Breast epithelium (tissue), 4 donors: ENCODE measurements at places on chromosomes 3 and 15.

- DNase-seq = no peak
Measured at GRCh38 chr3:171813897-171814460, 3.7 kb upstream of the PLD1 start.

DNA sequence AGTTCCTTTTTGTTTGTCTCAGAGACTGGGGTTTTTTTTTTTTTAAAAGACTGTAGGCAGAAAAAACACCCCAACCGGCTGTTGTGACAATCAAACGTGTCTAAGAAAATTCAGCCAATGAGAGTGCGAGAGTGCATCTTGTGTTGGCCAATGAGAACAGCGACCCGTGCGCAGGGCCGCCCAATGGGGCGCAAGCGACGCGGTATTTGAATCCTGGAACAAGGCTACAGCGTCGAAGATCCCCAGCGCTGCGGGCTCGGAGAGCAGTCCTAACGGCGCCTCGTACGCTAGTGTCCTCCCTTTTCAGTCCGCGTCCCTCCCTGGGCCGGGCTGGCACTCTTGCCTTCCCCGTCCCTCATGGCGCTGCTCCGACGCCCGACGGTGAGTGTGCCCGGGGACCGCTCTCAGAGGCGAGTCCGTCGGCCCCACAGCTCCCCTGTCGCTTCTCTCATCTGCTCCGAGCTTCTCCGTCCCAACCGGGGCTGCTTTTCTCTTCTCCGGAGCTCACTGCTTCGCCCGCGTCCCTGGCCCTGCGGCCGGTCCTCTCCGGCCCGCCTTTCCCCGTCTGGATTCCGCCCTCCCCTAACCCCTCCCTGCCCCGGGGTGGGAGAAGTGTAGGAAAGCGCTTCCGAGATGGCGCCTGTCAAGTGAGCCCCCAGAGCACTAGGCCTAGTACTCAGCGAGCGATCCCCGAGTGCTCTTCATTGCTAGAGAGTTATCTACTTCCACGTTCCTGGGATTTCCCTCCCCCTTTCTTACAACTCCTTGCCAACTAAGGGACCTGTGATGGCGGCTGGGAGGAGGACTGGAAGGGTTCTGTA lies at the start of gene CCNB2:
Gene CCNB2 (plus strand): TSS at position 235 of the 821 bp plus-strand sequence. CDS start 123 bp downstream, at position 358.
- peak; percentile 80 for DNase-seq

- DNase-seq = no peak
Measured at GRCh38 chr3:197209366-197210260, 88.8 kb downstream of the DLG1 start.

DNA sequence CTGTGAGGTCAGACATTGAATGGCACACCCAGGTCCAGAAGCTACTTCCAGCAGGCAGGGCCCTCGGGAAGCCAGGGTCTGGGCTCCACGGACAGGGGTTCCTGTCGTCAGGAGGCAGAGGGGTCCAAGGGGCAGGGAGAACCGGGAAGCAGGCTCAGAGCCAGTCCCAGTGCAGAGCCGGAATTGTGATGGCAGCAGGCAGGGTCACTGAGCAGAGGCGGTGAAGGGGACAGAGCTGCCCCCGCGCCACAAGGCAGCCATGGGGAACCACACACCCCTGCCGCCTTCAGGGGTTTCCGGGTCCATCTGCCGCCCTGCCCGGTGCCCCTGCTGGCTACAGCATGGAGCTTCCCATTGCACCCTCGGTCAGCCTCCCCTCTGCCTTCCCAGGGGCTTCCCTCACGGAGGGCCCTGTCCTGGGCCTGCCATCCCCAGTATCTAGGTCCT lies 136.9 kb downstream of the NSMCE3 start:
- peak; percentile 43 for DNase-seq

GRCh38 chr3:106063909-106064308 lies 195.1 kb upstream of the CBLB start:
- no peak for DNase-seq

- DNase-seq = no peak
Measured at GRCh38 chr3:41848753-41849574, 112.9 kb downstream of the ULK4 start.
